Hematopoietic multipotent progenitor cell treated with erythropoietin and hydrocortisone succinate and interleukin-3 and kit ligand, for 8 days (in vitro differentiated cells): ENCODE measurements at places on chromosomes 13 and 19.

DNA sequence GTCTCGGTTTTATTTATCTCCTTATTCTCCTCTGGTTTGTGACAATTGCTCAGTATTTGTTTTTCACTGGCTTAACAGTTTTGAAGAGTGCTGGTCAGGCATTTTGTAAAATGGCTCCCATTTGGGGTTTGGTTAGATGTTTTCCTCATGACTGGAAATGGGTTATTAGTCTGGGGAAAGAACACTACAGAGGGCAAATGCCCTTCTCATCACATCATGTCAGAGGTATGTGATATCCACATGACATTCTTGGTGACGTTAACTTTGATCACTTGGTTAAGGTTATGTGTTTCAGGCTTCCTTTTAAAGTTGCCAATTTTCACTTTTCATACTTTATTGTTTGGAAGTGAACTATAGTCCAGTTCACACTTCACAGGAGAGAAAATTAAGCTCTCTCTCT is 74.8 kb upstream of the KLHL1 start:
- DNase-seq: no peak

DNA sequence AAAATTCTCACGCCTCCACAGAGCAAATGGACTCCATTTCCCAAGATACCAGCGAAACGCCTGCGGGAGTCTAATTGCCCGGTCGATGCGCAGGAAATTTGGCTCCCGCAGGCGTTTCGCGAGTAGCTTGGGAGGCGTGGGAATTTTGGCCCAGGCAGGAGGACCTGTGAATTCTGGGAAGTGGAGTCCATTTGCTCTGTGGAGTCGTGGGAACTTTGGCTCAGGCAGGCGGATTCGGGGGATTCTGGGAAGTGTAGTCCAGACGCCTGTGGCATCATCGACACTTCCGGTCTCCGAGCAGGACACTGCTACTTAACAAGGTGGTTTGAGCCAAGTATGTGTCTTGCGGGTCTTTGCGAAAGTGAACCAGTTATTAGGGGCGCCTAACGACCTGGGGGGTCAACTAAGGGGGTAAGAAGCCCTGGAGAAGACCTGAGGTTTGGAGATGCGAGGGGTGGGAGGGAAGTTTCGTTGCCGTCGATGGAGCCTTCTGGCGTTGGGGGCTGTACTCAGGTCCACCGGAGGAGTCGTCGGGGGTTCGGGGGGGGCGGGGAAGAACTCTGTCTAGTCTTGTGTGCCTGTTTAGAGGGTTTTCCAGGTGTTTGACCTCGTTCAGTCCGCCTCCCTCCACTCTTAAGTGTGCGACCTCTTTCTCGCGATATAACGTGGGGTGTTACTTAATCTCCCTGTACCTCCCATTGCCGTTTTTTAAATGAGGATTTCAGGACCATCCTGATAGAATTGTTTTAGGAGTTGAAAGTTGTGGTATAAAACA is at the start of gene ZNF155:
Gene ZNF155, plus strand, starts transcription at position 277 of the 775 bp plus-strand sequence. CDS start 4,356 bp downstream, outside the sequence.
- DNase-seq: peak; percentile 93

DNA sequence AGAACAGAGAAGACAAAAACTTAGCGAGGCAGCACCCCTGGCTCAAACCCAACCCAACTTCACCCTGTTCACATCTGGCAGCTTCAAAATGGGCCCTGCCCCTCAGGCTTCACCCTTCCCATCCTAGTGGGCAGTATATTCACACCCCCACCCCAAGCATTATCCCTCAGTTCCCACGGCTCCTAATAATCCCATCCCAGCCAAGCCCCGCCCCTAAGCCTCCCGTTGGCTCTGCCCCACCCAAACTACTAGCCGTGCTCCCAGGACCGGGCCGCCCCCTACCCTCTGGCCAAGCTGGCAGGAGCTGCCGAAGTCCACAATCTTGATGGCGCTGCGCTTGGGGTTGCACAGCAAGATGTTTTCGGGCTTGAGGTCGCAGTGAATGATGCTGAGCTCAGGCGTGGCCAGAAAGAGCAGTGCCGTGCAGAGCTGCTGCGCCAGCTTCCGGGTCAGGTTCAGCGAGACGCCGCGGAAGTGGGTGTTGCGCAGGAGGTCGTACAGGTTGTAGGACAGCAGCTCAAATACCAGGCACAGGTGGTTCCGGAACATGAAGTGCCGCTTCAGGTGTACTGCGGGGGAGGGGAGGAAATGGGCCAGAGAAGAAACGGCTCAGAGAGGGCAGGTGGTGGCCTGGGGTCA is 5.8 kb downstream of the DYRK1B start:
- DNase-seq: no peak

GRCh38 chr13:113723410-113724015 is 35.5 kb upstream of the TMEM255B start:
- DNase-seq: peak; percentile 55

GRCh38 chr13:89816404-89816803 is 1531.1 kb upstream of the MIR17HG start:
- DNase-seq: no peak

DNA sequence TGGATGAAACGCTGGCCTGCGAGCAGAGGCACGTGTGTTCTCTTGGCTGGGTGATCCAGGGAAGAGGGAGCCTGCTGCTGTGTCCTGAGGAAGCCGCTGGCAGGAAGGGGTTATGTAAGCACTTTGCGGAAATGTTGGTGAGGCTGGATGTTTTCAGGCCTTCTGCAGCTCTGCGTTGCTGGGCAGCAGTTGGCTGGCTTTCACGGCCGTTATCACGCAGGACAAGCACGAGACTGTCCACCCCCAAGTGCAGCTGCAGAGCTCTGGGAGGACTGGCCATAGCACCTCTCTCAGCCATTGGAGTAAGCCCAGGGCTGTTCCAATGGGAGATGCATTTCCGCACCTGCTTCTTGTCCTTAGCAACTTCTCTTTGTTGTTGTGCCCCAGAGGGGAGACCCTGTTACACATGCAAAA is 146.9 kb upstream of the SOX21 start:
- DNase-seq: no peak

DNA sequence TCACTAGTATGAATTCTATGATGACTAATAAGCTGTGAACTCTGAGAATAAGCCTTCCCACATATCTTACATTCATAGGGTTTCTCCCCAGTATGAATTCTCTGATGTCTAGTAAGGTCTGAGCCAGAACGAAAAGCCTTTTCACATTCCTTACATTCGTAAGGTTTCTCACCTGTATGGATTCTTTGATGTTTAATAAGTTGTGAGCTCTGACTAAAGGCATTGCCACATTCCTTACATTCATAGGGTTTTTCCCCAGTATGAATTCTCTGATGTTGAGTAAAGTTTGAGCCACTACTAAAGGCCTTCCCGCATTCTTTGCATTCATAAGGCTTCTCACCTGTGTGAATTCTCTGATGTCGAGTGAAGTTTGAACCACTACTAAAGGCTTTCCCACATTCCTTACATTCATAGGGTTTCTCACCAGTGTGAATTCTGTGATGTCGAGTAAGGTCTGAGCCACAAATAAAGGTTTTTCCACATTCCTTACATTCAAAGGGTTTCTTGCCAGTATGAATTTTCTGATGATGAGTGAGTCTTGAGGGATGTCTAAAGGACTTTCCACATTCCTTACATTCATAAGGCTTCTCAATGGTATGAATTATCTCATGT is 30.7 kb upstream of the ZFP82 start:
- DNase-seq: no peak

- peak; percentile 53 for DNase-seq
Observed at GRCh38 chr13:94548821-94549231, 47.1 kb downstream of the TGDS start.

- DNase-seq: no peak
Observed at GRCh38 chr13:41496420-41497234, 39.3 kb downstream of the RGCC start.

DNA sequence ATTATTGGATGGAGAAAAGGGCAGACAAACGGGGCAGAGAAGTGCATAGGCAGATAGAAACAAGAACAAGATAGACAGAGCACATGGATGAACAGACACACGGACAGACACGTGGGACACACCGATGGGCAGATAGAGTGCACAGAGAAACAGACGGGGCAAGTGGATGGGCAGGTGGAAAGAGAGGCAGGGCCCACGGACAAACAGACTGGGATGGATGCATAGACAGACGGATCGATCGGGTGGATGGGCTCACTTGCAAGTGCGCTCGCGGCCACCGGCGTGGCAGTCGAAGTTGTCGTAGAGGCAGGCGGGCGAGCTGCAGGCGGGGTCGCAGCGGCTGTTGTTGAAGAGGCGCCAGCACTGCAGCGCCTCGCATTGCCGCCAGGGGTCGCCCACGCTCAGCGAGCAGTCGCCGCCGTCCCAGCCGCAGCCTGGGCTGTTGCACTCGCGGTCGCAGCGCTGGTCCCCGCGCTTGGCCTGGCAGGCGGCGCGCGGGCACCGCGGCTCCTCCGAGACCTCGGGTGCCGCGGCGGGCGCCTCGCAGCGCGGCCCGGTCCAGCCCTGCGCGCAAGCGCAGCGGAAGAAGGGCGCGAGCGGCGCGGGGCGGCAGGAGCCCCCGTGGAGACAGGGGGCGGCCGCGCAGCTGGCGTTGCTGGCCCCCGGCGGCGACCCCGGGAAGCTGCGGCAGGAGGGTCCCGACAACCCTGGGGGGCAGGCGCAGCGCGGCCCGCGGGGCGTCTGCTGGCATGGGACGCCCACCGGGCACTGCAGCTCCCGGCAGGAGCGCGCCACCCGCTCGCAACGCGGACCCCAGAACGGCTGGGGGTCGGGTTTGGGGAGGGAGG is 23.3 kb downstream of the NOTCH3 start:
- peak; percentile 72 for DNase-seq
